ENCODE measurements at places on chromosomes 6 and 20. TPM values are rescaled to one million over a fixed set of nuclear protein-coding genes. Genes with fewer than 3 reads are reported as not detected.

- DNase-seq = peak; percentile 69
These were observed 121.4 kb upstream of the DST start for GRCh38 chr6:56764081-56764566.

GRCh38 chr6:35024551-35025054, 116.5 kb downstream of the TCP11 start:
- peak; percentile 73 for DNase-seq

DNA sequence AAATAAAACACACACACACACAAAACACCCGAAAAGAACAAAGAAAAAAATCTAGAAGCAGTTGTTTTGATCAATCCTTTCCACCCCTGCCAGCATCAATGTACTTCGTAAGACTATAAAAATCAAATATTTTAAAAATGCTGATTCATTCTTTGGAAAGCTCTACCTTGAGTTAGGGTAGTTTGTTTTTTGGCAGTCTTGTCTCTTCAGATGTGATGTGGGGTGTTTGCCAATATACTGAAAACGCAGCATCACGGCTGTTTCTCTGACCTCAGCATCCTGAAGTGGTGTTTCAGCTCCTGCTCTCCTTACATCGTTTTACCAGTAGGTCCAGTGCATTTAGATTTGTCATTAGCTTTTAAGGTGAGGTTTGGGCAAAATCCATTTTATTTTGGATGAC, 526.0 kb downstream of the UTRN start:
- DNase-seq = no peak

- DNase-seq = no peak
These were observed 3.0 kb upstream of the SRXN1 start for GRCh38 chr20:655726-656624.

GRCh38 chr6:145028144-145028818, 707.0 kb downstream of the EPM2A start:
- DNase-seq = peak; percentile 32

- no peak for DNase-seq
These were observed 250.4 kb downstream of the CDH4 start for GRCh38 chr20:61502433-61502832.

DNA sequence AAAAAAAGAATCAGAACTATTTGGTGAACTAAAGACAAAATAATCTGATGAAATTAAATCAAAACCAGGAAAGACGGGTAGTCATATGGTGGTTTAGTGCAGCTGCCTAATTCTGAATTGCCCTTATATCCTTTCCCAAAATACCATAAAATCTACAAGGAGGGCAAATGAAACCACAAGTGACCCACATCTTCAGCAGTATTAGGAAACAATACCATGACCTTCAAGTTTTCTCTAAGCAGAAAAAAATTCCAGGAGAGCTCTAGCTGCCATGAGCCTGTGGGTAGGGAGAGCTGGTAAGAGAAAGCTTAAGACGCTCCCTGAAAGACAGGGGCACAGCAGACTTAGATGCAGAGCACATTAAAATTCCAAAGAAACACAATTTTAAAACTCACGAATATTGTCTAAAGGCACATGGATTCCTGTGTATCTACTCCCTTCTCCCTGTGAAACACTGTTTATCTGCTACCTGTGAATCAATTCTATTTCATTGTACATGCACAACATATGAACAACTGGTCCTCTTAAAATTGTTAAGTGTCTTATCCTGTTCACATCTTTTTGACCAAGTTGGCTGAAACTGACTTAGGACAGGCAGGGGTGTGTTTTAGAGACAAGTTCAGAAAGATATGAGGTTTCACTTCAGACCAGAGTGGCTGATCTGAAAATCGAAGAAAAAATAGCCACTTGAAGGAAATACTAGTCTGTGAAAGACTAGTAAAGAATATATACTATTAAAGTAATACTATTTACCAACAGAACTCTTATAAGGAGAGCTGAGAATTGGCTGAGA, 153.6 kb upstream of the SHLD1 start:
- DNase-seq = no peak

PTGIS gene
- not detected for total RNA-seq

LY6G6D gene
- total RNA-seq = not detected

SLC22A16 gene
- total RNA-seq = not detected

SNAP25 gene
- total RNA-seq = 3.2 TPM

OVOL2 gene
- total RNA-seq = 0.17 TPM

OPN5 gene
- not detected for total RNA-seq

NKAPL gene
- total RNA-seq = not detected

RALGAPA2 gene
- 1.9 TPM for total RNA-seq

GGTLC1 gene
- not detected for total RNA-seq

CD24 gene
- 985 TPM for total RNA-seq

PDYN gene
- not detected for total RNA-seq
